ENCODE measurements at places on chromosomes 4 and X. TPM values are rescaled to one million over a fixed set of nuclear protein-coding genes. Genes with fewer than 3 reads are reported as not detected.

- DNase-seq, result no peak
Observed at GRCh38 chr4:159010100-159010499, 92.8 kb upstream of the RAPGEF2 start.

- no peak for DNase-seq
Observed at GRCh38 chr4:2961811-2962441, 1.3 kb downstream of the NOP14 start.

GRCh38 chr4:114187592-114187991 lies 208.1 kb upstream of the ARSJ start:
- DNase-seq, result no peak

DNA sequence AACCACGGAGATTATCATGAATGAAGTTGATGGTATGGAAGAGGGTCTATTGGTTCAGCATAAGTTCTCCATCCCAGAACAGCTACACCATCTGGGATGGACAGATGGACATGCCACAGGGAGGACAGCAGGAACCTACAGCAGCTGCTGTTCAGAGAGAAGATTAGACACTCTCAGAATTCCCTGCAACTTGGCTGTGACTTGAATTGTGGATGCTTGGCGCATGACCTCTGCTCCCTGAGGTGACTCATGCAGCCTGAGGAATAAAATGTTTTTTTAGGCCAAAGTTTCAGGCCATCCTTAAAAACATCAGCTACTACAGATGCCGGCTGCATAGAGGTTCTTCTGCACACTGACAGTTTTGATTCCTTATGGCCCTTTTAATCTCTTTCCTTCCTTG lies 97.3 kb downstream of the RS1 start:
- no peak for DNase-seq

- no peak for DNase-seq
Observed at GRCh38 chrX:29580560-29580959, 634.8 kb upstream of the MAGEB2 start.

DNA sequence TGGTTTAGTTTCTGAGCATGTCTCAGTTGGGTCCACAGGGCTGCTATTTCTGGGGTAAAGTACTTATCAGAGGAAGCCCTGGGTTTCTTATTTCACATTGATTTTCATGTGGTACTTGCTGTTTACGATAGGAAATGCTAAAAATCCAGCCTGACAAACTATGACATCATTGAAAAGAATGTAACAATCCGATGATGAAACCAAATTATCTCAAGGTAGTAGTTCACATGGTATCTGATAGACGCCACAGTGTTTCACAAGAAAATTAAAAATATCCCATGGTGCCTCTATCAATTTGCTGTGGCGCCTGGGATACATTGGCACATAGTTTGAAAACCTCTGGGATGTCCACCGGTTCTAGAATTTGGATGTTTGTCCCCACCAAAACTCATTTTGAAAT lies 418.9 kb upstream of the RPS6KA3 start:
- no peak for DNase-seq

DNA sequence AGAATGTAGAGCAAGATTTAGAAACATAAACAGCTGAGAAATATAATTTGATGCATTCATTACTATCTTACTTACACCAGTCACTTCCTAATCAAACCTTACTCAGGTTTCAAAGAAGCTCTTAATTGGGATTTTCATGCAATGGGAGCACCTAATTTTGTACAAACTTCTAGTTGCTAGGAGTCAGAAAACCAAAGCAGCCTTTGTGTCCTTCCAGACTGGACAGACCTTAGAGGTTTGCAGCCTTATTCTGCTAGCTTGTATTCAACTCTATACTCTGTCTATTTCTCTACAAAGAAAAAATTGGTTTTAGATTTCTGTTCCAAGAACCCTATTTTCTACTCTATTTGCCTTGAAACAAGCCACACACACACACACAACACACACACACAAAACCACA lies 19.4 kb downstream of the GABRA2 start:
- DNase-seq, result no peak

GRCh38 chr4:177032341-177032740 lies 239.6 kb upstream of the VEGFC start:
- DNase-seq, result no peak

The PDE6B gene
- total RNA-seq, result 0.19 TPM

The CTAG1A gene
- total RNA-seq, result not detected

The TSPAN6 gene
- total RNA-seq, result 28.4 TPM

Measured in esophagus squamous epithelium (tissue), 5 donors.